NCI-H524 (cell line): ENCODE measurements at places on chromosomes 11 and 22.

DNA sequence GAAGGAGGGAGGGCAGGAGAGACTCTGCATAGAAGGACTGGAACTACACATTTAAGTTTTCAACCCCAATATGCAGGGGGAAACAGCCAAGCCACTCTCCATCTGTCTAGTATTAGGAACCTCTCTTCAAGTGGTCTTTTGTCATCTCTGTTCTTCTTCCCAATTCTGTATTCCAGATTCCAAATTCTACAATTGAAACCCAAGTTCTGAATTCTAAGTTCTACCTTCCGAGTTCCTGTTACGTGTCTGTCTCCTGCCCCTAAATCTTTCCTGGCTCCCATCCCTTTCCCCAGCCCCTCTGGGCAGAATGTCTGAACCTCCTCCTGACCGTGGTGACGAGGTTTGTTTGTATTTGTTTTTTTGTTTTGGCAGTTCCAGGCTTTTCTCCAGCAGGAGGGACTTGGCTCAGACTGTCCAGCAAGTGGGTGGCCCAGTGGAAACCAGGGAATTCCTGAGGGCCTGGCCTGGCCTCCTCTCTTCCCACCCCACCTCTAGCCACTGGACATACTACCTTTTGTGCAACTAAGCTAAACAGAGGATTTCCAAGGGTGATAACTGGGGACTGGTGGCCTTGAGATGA, 1.6 kb upstream of the THOC5 start:
- no peak for DNase-seq

DNA sequence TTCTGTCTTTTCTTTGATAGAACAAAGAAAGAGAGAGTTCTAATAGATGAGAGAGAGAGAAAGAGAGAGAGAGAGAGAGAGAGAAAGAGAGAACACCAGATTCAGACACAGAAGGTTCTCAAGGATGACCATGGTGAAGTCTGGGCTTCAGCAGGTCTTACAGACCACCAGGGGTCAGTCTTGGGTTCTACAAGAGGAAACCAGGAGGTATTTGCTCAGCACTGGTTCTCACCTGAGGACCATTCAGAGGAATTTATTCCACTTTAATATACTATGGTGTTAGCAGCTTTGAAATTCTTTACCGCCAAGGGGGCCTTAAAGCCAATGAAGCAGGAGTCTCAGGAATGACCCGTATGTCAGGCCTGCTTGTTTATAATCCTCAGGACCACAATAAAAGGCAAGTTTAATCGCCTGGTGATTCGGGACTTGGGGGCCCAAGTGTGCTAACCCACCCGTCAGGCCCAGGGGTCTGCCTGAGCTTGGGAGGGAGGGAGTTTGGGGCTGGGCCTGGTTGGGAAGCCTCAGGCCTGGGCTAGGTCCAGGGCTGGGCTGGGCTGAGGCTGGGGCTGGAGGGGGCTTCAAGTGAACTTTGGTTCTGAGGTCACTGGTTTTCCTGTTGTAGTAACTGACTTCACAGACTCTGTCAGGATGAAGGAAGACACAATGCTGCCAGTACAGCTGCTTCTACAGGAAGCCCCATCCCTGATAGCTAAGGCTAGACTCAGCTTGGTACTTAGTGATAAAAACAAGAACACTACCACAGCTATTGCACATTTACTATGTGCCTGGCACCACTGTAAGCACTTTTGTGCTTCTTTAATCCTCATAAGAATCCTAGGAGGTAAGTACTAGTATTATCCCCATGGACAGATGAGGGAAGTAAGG, 179.2 kb upstream of the ZBED5 start:
- DNase-seq: peak; percentile 49

GRCh38 chr11:626475-627307, at the start of gene SCT:
TSS of gene SCT (minus strand) at chr11:627181. CDS start at chr11:627143, 38 bp downstream.
- DNase-seq: no peak

- DNase-seq: peak; percentile 17
Measured at GRCh38 chr22:25488244-25489020, 76.0 kb upstream of the GRK3 start.

GRCh38 chr22:44730022-44730393, 22.4 kb upstream of the ARHGAP8 start:
- no peak for DNase-seq

- no peak for DNase-seq
Measured at GRCh38 chr11:96019281-96019680, 95.4 kb upstream of the MTMR2 start.
